Mucosa of descending colon (tissue), 3 donors: ENCODE measurements at places on chromosomes 13 and 19. TPM values are rescaled to one million over a fixed set of nuclear protein-coding genes. Genes with fewer than 3 reads are reported as not detected.

GRCh38 chr19:31627620-31628365 lies 278.6 kb upstream of the TSHZ3 start:
- DNase-seq: peak; percentile 24

DNA sequence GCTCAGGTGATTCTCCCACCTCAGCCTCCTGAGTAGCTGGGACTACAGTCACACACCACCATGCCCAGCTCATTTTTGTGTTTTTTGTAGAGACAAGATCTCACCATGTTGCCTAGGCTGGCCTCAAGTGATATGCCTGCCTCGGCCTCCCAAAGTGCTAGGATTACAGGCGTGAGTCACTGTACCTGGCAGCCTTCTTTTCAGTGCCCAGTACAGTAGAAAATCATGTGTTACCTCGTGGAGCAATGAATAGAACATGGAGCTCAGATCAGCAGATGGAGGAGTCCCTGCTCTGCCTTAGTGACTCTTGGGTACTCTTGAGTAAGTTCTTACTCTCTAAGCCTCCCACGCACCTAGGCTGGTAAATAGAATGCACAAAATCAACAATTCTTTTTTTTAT lies 44.7 kb downstream of the THSD1 start:
- no peak for DNase-seq

- DNase-seq: peak; percentile 88
Measured at GRCh38 chr19:35644987-35645679, 3.0 kb upstream of the COX6B1 start.

DNA sequence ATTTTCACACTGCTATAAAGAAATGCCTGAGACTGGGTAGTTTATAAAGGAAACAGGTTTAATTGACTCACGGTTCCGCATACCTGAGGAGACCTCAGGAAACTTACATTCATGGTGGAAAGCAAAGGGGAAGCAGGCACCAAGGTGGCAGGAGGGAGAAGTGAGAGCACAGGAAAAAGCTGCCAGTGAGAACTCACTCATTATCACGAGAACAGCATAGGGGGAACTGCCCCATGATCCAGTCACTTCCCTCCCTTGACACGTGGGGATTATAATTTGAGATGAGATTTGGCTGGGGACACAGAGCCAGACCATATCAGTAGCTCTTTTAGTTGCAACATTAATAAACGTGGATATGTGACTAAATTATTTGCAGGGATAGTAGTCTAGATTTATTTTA lies 4.3 kb upstream of the KCTD4 start:
- no peak for DNase-seq

- DNase-seq: no peak
Measured at GRCh38 chr19:16791942-16792341, 37.3 kb upstream of the SIN3B start.

GRCh38 chr19:17616961-17617806 lies 61.7 kb downstream of the COLGALT1 start:
- DNase-seq: no peak

DNA sequence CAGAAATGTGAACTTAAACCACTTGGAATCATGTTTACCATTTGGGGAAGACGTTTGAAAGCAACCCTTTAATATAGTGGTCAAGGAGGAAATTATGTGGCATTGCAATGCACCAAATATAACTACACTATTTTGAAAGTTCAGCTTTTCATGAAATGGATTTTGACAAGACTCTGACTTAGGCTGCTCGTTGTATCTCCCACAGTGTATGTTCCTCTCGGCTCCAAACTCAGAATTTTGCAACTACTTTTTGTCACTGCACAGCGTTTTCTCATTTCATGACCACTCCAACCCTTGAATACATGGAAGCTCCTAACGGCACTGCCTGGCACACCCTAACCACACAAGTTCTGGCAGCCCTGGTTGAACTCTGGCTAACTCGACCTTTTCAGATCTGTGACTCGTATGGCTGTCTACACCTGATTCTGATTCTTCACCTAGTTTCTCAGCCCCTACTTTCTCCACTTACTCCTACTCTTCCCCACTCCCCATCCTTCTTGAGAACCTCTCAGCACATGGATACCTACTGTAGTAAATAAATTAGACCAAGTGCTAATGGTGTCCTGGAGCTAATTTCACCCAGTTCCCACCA lies 7.0 kb upstream of the POMP start:
- no peak for DNase-seq

DNA sequence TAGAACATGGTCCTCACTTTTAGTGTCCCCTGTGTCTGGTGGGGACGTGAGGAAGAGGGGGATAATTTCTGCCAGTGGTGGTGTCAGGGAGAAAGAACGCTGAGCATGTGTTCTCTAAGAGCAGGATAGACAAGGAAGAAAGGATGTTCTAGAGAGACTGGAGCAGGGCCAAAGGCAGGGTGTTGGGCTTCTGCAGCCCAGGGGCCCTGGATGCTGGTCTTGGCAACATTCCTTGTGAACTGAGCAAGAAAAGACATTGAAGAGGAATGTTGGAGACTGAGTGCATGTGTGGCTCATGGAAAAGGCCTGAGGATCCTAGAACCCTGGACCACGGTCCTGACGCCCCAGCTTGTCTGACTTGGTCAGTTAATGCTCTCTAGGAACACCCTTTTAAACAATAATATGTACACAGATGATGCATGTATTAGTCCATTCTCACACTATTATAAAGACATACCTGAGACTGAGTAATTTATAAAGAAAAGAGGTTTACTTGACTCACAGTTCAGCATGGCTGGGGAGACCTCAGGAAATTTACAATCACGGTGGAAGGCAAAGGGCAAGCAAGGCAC lies 33.6 kb upstream of the SLC10A2 start:
- no peak for DNase-seq

GRCh38 chr19:47507924-47508553 lies 6.8 kb downstream of the NAPA start:
- no peak for DNase-seq

- peak; percentile 21 for DNase-seq
Measured at GRCh38 chr19:6697291-6697690, 23.2 kb downstream of the C3 start.

DNA sequence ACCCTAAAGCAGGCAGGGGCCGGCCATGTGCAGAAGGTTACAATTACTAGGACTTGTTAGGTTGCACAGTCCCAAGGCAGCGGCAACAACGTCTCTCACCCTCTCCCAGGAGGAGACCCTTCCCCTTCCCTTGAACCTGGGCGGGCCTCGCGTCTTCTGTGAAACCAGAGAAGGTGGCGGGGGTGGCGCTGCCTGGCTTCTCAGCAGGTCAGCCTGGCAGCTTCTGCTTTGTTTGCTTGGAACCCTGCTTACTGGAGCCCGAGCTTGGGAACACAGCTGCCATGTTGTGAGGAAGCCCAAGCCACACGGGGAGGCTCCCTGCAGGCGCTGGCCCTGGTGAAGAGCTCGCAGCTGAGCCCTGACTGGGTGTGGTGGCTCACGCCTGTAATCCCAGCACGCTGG lies 15.5 kb downstream of the MKNK2 start:
- DNase-seq: peak; percentile 32

DNA sequence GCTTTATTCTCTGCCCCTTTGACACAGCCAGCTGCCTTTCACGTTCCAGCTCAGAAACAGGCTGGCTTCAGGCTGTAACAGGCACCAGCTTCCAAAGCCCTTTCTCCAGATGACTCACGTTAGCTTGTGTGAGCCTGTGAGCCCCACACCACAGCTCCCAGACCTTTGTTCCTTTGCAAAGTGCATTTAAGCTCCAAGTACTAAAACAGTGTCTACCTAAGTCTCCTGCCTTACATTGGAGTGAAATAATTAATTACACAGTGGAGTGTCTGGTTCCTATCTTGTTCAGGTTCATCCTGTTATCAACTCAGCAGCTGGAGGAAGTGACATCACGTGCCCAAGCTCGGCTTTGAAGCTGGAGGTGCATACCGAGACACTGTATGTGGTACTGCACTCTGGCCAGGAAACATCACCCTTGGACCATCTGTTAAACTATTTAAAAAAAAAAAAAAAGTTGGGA lies 475.8 kb downstream of the FOXO1 start:
- peak; percentile 37 for DNase-seq

DNA sequence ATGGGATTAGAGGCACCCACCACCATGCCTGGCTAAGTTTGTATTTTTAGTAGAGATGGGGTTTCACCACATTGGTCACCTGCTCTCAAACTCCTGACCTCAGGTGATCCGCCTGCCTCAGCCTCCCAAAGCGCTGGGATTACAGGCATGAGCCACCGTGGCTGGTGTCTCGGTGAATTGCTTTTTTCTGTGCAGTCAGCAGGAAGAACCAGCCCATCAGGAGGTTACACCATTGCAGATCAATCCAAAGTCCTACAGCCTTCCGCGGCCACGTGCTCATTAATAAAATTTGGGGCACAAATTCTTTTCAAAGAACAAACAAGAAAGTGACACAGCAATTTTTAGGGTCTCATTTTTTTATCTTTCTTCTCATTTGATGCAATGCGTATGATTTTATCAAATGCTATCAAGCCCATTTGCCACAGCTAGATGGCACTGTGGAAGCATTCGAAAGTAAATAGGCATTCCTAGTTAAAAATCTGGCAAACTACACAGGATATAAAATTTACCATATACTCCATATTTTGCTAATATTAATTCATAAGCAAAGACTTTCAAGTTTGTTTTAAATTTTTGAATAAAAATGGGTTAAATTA lies 54.4 kb upstream of the ZNF835 start:
- DNase-seq: no peak

DNA sequence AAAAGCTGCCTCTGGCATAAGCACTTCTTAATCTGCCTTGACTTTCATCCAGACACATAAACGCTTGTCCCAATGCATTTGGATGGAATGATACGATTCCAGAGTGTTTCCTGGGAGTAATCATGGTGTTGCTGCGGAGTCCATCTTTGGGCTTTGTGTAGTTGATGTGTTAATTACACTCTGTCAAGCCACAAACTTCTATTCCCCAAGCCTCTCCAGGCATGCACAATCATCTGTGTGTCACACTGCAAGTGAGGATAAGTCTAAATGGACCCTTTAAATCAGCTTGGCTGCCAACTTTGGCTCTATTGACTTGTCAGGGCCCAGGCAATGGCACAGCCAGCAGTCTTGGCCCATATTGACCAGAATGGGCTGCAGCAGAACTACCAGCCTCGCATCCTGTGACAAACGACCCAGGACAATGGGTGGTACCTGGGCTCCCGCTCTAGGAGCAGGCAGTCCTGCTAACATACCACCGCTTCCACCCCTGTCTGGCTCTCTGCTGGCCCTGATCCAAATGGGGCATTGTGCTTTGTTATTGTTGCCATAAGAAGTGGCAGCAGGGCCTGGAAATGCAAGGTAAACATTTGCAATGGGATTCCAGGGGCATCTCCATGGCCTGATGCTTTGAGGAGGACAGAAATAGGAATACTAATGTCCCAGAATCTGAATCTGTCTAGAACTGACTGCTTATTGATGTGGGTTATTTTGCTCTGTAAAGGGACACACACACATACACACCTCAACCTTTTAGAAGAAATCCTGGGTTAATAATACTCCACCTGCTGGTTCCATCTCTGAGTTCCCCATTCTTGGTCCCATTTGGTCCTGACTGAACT lies 127.2 kb downstream of the DNAJC15 start:
- DNase-seq: no peak

DNA sequence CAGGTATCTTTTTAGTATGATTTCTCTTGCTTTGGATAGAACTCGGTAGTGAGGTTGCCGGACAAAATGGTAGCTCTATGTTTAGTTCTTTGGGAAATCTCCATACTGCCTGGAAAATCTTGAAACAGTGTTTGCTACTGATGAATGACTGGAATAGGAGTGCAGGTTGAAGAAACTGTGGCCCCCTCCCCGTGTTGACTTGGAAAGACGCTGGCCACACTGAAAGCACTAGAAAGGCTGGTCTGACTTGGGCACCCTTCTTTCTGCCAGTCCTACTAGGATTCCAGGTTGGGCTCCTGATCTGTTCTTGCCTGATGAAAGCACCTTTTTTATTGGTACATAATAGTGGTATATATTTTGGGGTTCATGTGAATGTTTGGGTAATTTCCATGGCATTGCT lies 46.3 kb downstream of the NLRP4 start:
- no peak for DNase-seq

GRCh38 chr19:18100710-18101109 lies 3.1 kb downstream of the MAST3 start:
- no peak for DNase-seq

GRCh38 chr13:88376760-88377388 lies 705.7 kb downstream of the SLITRK5 start:
- no peak for DNase-seq

NCR1 gene
- 0.39 TPM for total RNA-seq

ZSCAN4 gene
- not detected for total RNA-seq

PRODH2 gene
- not detected for total RNA-seq

CRYL1 gene
- 49.2 TPM for total RNA-seq

IGFL4 gene
- not detected for total RNA-seq

ZIC5 gene
- total RNA-seq: not detected

DIAPH3 gene
- total RNA-seq: 1.3 TPM

SLC25A41 gene
- 0.32 TPM for total RNA-seq

S1PR5 gene
- not detected for total RNA-seq

NAPSA gene
- total RNA-seq: 2.0 TPM

SYNGR4 gene
- total RNA-seq: not detected

IFNL1 gene
- total RNA-seq: not detected

ACP7 gene
- not detected for total RNA-seq
